ENCODE measurements at places on chromosomes 5 and 9.

- no peak for DNase-seq
Measured at GRCh38 chr9:129027224-129027684, 877 bp downstream of the SH3GLB2 start.

DNA sequence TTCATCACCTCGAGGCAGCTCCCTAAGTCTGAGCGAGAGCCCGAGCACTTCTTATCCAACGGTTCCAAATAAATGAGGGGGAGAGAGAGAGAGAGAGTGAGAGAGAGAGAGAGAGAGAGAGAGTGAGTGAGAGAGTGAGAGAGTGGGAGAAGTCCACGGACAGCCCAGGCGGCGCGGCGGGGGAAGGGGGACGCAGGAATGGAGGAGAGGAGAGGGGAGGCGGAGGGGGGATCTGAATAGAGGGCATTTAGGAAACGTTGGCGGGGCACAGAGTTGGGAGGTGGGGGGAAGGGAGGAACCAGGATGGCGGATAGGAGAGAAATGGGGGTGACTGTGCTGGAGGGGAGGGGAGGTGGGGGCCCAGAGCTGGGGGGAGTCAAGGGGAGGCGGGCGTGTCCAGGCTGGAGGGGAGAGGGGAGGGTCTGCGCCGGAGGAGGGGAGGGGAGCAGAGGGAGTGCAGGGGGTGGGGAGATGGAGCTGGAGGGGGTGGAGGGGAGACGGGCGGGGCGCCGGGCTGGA, 398 bp upstream of the BASP1 start:
- no peak for DNase-seq

DNA sequence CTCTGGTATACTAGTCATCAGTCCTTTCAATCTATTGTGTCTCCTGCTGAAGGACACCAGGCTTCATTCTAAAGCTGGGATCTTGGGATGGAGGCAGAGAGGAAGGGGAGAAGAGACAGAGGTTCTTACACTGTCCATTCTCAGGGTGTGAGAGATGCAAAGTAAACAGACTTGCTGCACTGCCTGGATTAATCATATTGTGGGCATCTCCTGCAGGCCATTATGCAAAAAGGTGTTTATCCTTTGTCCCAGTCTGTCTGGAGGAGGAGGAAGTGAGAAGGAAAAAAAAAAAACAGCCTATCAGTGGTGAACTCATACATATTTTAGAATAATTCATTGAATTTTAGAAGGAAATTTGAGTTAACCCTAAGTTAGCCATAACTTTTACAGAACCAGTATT, 92.9 kb upstream of the TNPO1 start:
- no peak for DNase-seq

GRCh38 chr5:11791792-11792191, 112.5 kb downstream of the CTNND2 start:
- DNase-seq, result no peak

GRCh38 chr5:178483620-178484019, 106.6 kb downstream of the COL23A1 start:
- no peak for DNase-seq

DNA sequence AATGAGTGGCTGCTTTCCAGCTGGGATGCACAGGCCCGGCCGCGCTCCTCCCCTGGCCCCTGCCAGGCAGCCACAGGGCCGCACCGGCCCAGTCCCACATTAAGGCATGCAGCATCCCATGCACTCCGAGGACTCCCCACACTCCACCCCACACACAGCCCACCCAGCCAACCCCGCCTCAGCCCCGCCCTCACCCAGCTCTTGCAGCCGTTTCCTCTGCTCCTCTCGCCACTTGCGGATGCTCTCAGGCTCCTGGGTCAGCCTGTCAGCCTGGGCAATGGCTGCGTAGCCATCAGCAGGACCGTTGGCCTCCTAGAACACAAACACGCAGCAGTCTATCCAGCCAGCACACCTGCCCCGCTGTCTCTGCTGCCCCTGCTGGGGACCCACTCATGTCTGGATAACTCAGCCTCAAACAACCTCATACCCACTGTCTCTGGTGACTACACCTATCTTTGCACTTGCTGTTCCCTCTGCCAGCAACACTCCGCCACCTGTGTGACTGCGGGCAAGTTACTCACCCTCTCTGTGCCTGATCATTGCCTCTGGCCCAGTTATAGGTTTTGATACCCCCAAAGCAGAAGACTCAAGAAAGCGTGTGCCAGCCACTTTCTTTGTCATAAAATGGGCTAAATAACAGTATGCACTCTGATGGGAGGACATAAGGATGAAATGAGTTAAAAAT, 9.3 kb downstream of the HIGD2A start:
- DNase-seq, result no peak

DNA sequence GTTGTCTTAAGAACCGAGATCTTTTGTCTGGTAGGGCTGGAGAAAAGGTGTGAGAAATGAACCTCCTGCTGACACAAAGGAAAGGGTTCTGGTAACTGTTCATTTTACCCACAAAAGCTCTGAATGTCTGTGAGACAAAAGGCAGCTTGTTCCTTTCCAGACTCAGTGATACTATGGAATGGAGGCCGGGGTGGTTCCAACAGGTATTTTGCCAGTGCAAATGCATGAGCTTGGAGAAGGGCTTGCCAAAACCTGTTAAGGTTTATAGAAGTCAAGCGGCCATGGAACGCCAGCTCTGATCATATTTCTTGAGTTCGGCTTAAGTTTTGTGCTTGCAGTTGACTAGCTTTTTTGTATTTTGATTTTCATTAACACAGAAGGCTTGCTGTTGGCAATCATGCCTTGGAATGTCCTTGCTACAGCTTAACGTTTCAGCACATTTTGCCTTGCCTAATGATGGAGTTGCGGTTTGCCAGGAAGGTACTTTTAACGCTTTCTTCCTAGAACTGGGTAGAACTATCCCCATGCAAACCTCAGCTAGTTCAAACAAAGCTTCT, 328.6 kb downstream of the PIK3R1 start:
- DNase-seq, result no peak

DNA sequence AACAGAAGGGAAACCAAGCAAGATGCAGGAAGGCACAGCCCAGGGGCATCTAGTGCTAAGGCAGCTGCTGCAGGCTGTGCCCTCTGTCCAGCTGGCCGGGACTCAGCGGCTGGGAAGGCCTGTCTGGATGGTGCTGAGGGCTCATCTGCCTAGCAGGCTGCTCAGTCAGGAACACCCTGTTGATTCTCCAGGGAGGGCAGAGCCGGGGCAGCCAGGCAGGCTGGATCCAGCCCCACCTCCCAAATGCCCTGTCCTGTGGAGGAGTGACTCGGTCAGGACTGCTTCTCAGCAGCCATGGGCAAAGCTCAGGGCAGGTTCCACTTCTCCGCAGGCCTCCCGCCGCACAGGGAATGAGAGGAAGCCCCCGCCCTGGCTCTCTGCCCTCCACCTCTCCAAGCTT, 7.8 kb upstream of the LCN9 start:
- DNase-seq, result no peak

- DNase-seq, result no peak
Measured at GRCh38 chr5:117103703-117104102, 529.1 kb upstream of the SEMA6A start.

GRCh38 chr9:97561501-97561900, 60.0 kb downstream of the TMOD1 start:
- DNase-seq, result no peak

DNA sequence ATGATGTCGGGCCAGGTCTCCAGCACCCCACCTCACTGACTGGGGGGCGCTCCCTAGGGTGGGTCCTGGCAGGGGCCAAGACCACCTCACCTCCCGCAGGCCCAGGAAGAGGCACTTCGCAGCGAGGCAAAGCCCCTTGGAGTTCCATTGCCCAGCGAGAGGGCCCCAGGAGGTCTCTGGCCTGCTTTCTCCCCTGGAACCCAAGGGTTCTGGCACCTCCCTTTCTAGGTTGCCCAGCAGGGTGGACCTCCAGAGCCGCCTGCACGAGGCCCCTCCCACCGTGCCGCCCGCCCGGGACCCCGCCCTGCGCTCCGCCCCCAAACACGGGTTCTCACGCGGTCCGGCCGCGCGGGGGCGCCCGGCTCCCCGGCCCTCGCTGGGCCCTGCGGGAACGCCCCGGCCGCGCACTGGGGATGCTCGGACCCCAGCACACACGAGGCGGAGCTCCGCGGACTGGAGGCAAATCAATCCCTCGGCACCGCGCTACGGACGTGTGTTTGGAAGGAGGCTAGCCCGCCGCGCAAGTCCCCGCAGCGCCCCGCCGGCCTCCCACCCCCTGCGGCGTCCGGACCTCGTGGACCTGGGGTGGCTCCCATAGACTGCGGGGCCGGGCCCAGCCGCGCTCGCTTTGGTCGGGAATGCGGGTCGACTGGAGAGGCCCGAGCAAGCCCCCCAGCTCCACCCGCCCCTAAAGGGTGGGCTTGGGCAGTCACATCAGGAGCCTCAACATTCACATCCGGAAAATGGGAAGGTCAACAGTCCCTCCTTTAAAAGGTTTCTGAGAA, 99.5 kb upstream of the LMX1B start:
- no peak for DNase-seq

- no peak for DNase-seq
Measured at GRCh38 chr5:102855681-102856388, 100.7 kb downstream of the PAM start.

DNA sequence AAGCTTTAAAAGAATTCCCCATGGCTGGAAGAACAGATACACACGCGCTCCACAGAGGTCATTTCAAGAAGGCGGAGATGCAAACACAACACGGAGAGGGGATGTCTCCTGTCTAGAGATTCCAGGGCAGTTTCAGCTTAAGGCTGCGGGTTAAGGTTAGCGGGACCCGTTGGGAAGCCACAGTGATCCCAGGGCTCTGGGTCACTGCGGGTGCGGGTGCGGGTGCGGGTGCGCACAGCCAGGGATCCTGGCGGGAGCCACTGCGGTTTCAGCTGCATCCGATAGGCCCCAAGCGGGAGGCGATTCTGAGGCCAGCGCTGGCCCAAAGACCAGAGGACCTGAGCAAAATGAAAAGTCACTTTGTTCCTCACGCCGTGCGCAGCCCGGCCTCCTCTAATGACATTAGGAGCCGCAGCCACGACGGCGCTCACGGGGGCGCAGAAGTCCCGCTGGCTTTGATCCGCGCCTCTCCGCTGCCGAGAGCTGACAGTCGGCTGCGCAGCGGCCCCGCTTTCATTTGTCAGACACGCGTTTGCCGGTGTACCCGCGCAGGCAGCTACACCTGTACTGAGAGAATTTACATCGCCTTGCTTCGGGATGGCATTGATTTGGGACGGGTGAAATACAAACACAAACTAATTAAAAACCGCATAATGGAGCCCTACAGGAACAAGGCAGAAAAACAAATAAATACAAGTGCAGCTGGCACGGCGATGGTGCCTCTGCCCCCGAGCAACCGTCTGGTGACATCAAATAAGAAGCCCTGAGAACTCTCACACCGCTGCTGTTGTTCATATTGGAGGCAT, 5.3 kb upstream of the IRX1 start:
- DNase-seq, result no peak

- DNase-seq, result no peak
Measured at GRCh38 chr5:59449905-59450644, 443.5 kb downstream of the PDE4D start.

- no peak for DNase-seq
Measured at GRCh38 chr9:34256987-34257585, 72.0 kb downstream of the KIF24 start.

DNA sequence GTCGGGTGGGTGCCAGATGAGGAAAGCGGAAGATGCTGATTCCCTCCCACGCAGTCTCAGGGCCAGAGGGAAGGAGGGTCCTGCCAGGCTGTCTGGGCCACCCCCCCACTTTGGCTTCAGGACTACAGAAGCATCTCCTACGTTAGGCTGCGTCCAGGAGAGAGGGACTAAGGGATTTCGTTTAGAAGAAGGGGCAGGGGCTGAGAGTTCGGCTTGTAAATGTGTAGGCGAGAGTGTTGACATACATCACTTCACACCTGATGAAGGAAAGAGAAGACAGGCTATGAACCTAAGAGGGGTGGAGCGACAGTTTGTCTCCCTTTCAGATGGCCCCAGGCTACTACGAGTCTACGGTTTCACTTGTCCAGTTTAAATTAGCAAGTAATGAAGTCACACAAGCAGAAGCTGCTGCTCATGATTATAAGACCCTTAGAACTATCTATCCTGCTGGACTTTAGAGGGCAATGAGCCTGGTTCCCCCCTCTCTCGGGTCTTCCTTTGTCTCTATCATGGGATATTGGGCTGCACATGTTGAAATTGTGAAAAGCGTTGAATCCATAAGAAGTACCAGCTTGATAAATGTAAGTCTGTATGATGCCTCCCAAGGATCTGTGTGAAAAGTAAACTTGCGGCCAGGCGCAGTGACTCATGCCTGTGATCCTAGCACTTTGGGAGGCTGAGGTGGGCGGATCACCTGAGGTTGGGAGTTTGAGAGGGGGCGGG, 193.0 kb downstream of the AOPEP start:
- no peak for DNase-seq

DNA sequence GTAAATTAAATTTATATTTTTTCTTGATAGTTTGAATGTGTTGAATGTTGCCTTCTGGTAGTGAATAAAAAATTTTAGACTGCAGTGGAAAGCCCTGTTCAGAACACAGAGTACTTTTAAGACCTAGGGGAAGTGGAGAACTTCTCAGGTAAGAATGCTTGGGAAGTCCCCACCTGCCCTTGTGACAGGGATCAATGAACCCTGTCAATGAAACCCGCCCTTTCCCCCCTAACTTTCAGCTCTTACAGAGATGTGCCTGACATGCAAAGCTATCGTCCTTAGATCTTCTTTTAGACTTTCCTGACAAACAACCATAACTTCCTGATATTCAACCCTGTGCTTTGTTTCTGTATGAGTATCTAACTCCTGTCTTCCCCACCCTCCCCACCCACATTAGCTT, 562.7 kb downstream of the TLE4 start:
- no peak for DNase-seq

DNA sequence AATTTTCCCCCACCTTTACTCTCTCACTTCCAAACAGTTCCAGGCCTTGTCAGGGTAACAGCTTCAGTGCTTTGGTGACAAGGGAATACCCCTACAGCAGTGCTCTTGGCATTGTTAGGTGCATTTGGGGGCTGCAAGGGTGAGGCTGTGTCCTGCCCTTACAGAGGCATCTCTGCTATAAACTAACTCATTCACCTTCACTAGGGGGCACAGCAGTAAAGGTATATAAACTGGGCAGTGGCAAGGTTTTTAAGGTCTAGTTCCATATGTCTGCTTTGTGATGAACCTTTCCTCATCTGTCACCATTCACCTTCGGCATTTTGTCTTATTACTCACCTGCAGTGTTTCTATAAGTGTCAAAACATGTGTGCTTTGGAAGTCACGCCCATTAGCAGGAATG, 79.1 kb upstream of the GPR151 start:
- no peak for DNase-seq

GRCh38 chr5:129631961-129632360, 115.9 kb upstream of the MINAR2 start:
- DNase-seq, result no peak

DNA sequence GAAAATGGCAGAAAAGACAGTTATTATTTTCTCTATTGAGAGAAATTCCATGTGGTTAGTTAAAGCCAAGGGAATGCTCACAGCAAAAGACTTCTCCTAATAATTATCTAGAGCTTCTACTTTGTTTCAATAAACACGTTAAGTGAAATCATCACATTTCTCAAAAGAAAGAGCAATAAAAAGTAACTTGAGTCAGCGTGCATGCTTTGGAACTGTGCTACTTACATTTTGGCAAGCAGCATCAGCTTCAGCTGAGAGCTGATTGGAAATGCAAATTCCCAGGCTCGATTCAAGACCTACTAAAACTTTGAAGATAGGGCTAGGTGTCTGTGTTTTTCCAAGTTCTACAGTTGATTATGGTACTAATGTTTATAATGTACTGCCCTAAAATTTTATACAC, 132.1 kb downstream of the CDH18 start:
- no peak for DNase-seq
